NCI-H1092 (cell line): ENCODE measurements at places on chromosomes 13 and 19.

DNA sequence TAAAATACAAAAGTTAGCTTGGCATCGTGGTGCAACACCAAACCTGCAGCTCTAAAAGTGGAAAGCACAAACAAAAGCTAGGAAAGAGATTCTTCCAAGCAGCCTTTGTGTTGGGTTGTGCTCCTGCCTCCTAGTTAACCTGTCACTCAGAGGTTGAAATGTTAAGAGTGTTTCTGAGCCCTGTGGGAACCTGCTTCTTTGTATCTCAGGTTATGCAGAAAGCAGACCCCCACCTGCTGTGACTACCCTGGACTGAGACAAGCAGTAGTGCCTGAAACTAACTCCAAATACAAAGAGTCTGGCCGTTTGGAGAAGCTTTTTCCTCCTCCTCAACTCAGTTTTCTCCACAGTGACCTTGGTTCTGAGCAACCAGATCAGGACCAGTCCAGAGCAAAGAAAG is 158.4 kb upstream of the CSNK1A1L start:
- no peak for DNase-seq

DNA sequence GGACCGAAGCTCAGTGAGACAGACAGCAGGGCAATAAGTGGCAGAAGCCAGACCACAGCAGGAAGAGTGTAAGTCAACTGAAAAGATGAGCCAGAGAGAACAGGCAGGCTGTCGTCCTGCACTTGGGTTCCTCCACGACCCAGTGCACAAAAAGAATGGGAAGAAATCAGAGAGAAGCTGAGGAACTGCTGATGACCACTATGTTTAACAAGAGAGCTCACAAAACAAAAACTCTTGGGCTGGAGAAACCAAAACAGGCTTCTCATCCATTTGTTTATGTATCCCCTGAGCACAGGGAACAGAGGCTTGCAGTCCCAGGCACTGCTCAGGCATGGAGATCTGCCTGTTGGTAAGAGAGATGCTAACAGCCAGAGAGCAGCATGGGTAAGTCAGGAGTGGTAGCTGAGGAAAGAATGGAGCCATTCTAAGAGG is 14.0 kb downstream of the AKAP8L start:
- DNase-seq: no peak

- DNase-seq: peak; percentile 95
Observed at GRCh38 chr19:5961969-5962945, 15.7 kb downstream of the RANBP3 start.

DNA sequence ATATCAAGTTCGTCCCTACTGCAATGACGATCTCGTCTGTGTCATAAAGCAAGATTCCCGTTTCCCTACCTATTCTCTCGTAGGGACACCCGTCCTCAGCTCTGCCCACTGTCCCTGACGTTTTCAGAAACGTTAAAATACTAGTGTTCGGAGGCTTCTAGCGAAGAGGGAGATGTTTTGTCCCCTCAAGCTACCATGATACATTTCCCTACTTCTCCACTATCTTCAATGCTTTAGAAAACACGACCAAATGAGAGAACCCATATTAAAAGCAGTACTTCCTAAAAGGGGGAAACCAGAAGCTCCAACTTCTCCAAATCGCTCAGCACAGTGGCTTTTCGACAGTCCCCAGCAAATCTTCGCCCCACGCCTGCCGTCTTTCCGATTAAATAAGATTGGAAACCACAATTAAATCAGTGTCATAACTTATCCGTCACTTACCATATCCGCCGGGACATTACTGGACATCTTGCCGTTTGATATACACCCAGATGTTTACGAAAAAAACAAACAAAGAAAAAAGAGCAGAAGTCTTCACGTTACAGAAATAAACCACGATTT is 1.3 kb downstream of the UBL3 start:
- no peak for DNase-seq

DNA sequence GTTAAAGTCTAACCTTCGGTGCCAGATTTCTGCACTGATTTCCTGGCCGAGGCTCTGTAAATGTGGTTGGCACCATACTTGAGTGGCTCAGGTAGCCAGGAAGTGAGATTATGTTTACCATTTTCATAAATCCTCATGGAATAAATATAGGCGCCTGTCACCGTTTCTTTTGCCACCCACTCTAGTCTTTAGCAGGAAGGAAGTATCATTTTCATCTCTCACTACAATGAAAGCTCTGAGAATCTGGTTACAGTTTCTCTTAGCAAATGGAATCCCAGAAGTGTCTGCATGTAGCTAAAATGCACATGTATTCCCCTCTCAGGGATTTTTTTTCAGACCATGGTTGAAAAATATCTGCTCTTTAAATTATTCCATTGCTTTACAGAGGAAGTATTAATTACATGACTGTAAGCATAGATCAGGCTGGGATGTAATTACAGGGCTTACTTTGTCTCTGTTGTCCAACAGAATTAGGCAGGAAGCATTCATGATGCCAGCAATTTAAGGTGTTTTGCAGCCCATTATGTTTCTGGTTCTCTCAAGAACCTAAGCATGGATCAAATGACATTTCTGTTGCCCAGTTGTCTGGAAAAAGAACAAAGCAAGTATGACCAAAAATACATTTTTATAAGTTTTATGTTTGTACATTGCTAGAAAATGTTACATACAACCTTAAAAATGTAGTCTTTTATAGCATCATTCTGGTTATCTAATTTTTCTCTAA is 221.7 kb upstream of the SPRY2 start:
- peak; percentile 69 for DNase-seq

- DNase-seq: no peak
Observed at GRCh38 chr19:5293612-5294378, 46.8 kb downstream of the PTPRS start.

DNA sequence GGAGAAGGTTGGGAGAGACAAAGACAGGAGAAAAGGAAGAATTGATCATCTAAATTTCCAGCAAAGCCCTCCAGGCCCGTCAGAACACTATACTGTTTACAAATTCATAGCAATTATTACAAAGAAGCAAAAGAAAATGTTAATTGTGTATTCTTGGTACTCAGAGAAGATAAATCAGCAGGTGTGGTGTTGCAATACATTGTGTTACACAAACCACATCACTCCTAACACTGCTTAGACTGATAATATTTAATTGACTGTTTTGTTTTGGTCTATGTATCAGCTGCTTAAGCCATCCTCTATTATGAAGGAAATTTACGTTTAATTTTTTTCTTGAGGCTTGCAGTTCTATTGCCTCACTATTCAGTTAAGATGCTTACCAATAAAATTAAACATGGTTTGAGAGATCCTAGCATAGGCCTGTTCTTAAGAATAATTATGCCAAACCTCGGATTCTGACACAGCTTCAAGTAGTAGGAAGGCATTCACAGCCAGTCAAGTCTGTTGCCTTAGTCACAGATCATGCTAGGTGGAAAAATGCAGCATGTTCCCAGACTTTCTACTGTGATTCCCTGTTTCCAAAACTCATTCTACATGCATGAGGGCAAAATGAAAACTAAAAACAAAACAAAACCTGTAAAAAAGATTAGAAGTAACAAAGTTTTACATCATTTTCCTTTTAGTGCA is 129.2 kb downstream of the TBC1D4 start:
- no peak for DNase-seq

DNA sequence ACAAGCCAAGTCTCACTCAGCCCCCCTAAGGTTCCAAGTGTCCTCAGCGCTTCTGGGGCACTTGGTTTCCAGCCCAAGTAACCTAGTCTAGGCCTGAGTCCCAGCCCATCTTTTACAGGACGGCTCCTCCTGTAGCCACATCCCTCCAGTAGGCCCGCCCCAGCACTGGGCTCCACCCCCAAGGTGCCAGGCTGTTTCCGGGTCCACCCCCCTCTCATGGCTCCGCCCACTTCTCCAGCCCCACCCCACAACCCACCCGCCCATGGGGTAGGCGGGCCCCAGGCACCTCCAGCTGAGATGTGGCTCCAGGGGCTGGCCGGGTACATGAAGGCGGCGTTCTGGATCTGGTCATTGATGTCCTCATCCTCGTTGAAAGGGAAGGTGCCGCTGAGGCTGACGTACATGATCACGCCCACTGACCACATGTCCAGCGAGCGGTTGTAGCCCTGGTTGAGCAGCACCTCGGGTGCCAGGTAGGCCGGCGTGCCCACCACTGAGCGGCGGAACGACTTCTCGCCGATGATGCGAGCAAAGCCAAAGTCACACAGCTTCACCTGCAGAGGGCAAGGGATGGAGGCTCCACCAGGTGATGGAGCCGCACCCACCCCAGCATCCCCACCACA is 17.2 kb upstream of the DACT3 start:
- no peak for DNase-seq

DNA sequence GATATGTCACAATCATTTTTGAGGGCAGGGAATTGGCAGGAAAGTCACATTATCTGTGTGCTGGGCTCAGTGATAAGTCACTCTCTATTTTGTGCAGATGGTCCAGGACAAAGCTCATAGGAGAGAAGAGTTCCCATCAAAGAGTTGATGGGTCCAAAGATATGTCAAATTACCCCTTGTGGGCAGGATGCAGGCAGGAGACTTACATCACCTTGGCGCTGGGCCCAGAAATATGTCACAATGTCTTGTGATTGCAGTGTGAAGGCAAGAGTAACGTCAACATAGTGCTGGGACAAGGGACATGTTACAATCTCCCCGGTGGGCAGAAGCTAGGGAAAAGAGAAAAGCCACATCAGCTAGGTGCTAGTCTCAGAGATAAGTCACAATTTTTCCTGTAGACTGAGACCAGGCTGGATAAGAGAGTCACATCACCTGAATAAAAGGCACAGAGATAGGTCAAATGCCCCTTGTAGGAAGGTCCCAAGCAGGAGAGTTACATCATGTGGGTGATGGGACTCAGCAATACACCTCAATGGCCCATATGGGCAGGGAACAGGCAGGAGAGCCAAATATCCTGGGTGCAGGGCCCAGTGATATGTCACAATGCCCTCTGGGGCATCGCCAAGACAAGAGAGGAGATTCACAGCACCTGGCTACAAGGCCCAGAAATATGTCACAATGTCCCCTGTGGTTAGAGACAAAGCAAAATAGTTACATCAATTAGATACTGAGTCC is 47.9 kb downstream of the ZNF99 start:
- DNase-seq: no peak

DNA sequence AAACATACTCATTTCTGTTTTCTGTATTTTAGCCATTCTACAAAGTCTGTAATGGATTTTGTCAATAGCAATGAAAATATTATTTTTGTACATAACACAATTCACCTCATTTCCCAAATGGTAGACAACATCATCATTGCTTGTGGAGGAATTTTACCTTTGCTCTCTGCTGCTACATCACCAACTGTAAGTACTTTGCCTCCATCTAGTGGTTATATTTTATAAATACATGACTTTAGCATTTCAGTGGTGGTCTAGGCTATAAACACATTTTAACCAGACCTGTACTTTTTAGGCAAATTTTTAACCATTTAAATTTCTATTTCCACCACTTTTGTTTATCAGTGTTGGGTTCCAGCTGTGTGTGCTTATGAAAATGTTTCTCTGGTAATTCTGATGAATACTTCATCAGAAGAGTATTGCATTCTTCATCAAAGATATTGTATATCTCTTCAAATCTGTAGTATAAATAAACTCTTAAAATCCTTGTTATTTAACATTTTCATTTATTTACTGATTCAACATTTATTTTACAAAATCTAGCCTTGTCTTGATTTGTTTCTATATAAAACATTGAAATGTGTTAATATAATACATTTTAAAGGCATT is 222.4 kb downstream of the NBEA start:
- DNase-seq: no peak

DNA sequence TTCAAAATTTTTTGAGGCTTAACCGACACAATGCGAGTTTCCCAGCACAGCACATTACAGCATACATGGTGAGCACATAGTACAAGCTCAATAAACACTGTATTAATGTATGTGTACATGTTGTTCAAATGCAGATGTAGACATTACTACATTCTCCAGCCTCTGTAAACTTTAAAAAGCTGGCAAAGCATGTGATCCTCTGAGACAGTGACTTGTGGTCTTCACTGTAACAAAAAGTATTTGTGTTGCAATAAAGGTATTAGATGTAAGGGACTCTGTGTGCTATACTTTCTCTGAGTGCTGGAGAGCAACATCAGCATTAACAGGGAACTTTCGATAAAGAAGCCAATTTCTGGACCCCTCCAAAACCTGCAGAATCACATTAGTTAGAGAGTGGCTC is 46.4 kb upstream of the ZNF254 start:
- DNase-seq: no peak

DNA sequence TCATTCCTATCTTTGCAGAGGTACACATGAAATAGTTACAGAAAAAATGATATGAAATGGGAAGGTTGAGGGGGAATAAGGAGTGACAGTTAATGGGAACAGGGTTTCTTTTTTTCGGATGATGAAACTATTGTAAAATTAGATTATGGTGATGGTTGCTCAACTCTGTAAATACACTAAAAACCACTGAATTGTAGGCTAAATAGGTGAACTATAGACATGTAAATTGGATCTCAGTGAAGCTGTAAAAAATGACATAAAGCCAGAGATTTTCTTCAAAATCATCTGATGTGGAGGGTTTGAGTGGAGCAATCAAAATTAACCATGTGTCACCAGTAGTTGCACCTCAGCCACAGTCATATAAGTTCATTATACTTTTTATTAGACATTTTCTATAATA is 6.6 kb upstream of the FLT3 start:
- no peak for DNase-seq

DNA sequence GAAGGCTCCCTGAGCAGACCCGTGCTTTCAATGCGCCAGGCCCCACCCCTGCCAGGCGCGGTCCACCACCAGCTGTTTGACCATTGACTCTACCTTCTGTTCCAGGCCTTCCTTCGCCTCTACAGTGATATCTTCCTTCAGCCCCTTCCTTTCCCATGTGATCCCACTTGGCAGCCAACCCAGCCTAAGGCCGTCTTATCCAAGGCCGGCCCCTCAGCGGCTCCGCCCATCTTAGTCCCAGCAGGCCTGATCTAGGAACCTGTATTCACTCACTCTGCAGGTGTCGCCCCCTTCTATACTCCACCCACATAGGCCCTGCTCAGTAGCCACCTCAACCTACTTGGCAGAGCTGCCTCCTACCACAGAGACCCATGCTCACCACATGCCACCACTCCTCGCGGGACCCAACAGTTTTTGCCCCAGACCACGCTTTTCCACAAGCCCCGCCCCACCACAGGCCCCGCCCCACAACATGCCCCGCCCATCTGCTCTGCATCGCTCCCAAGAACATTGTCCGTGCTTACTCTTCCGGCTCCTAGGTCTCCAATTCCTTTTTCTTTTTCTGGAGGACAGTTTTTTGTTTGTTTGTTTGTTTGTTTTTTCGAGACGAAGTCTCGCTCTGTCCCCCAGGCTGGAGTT is 2.9 kb downstream of the RASIP1 start:
- no peak for DNase-seq

GRCh38 chr19:53132141-53132991 is at the start of gene ZNF415:
Gene ZNF415, minus strand, starts transcription at chr19:53132910. Its CDS starts 10,234 bp downstream, at chr19:53122676.
- peak; percentile 40 for DNase-seq

- no peak for DNase-seq
Observed at GRCh38 chr19:42206871-42207755, 10.4 kb downstream of the DEDD2 start.

- DNase-seq: no peak
Observed at GRCh38 chr13:43237616-43238015, 214.2 kb downstream of the DNAJC15 start.
